ENCODE measurements at places on chromosomes 6 and 20. TPM values are rescaled to one million over a fixed set of nuclear protein-coding genes. Genes with fewer than 3 reads are reported as not detected.
A peak's percentile ranks its signal among the peaks of the same experiment; 100 is the strongest.

DNA sequence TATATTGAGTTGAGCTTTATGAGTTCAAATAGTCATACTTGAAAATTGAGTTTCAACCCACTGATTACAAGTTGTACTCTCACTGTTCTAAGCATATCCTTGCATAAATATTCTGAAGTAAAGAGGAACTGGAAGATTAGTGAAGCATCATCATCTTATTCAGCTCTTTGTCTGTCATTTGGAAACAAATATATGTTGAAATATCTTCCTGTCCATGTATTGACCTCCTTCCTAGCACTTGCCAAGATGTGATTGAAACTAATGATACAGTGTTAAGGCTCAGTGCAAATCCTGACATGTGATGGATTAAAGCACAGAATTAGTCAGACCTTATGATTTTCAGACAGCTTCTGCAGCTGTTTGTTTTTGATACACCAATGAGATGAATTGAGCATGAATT is 434.3 kb downstream of the TBC1D32 start:
- no peaks in the 10 kb centered on the region for H3K4me1 ChIP-seq
- DNase-seq, result no peak
- no peaks in the 10 kb centered on the region for H3K36me3 ChIP-seq
- H3K4me3 ChIP-seq, result no peak overlapping the region
- H3K27me3 ChIP-seq, result no peaks in the 10 kb centered on the region

- peak overlapping the region; percentile 92 for H3K27ac ChIP-seq
- DNase-seq, result peak; percentile 90
- H3K27me3 ChIP-seq, result no peaks in the 10 kb centered on the region
- H3K36me3 ChIP-seq, result no peaks in the 10 kb centered on the region
Observed at GRCh38 chr20:50172347-50173013, 18.1 kb upstream of the CEBPB start.

DNA sequence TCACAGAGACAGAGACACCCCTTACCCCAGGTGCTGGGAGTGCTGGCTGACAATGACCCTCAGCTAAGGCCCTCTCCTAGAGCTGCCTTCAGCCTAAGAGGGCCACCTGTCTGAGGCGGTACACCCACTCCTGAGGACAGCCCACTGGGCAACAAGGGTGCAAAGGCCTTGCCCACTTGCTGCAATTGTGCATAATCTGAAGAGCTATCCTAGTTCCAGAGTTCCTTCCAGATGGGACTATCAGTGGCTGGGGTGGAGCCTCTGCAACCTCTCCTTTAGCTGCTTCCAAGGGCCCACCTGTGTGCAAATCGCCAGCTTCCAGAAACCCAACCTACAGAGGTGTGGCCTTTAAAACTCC is 87.5 kb downstream of the PREX1 start:
- no peaks in the 10 kb centered on the region for H3K27me3 ChIP-seq
- H3K4me3 ChIP-seq, result no peak overlapping the region
- H3K27ac ChIP-seq, result no peak overlapping the region
- no peaks in the 10 kb centered on the region for H3K36me3 ChIP-seq
- no peak for DNase-seq
- no peaks in the 10 kb centered on the region for H3K4me1 ChIP-seq

- DNase-seq, result no peak
- H3K27ac ChIP-seq, result no peak overlapping the region
- H3K36me3 ChIP-seq, result no peaks in the 10 kb centered on the region
- no peak overlapping the region for H3K4me3 ChIP-seq
Observed at GRCh38 chr6:144077871-144078270, 17.5 kb downstream of the SF3B5 start.

- DNase-seq, result no peak
- peak overlapping the region; percentile 16 for H3K27ac ChIP-seq
- no peaks in the 10 kb centered on the region for H3K36me3 ChIP-seq
Observed at GRCh38 chr6:157974341-157974894, 7.2 kb upstream of the SYNJ2 start.

- no peak overlapping the region for H3K4me3 ChIP-seq
- H3K27me3 ChIP-seq, result no peaks in the 10 kb centered on the region
- H3K4me1 ChIP-seq, result no peaks in the 10 kb centered on the region
- no peak overlapping the region for H3K27ac ChIP-seq
Observed at GRCh38 chr6:92538926-92539325, 880.4 kb downstream of the EPHA7 start.

DNA sequence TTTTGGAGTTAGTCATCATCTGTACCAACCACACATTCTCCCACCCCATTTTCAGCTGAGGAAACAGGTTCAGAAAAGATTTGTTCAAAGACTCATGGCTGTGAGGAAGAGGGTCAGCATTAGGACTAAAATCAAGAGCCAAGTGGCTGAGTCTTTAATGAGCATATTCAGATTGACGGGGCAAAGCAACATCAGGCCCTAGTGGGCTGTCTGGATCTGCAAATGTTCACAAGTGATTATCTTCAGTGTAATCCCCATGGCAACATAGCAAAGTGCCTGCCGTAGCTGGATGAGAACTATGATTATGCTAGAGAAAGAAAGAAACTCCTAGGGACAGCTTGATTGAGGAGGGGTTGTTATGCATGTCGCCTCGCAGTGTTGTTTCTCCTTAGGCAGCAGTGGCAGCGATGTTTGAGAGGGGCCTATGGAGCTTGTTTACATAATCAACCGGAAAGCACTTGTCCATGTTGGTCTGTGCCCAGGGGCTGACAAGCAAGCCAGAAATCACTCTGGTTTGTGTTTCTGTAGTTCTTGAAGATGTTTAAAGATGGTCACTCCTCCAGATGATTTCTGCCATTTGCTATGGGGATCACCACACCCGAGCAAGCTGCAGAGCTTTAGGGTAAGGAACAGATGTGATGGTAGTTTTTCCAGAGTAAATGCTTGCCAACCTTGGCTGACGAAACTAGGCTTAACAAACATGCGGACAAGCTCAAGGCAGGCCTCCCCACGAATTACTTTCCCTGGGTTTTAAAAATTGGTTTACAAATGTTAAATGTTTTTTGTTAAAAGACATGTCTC is 124.3 kb upstream of the MLIP start:
- no peaks in the 10 kb centered on the region for H3K36me3 ChIP-seq
- no peaks in the 10 kb centered on the region for H3K4me1 ChIP-seq
- no peak overlapping the region for H3K27ac ChIP-seq
- H3K4me3 ChIP-seq, result no peak overlapping the region
- H3K27me3 ChIP-seq, result no peaks in the 10 kb centered on the region

DNA sequence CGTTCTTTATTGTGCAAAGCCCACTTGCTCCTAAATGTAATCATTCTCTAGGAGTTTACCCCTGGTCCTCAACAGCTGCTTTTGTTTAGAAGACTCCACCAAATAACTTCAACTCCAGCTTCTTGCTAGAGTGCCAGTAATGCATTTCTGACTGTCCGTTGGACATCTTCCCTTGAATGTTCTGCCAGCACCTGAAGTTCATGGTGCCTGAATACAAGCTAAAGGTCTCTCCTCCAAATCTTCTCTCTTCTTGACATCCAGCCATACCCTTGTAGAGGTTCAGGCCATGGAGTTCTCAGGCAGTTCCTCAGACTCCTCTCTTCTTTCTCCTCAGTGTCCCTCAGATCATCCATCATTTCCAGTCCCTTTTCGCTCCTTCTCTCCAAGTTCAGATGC is 21.7 kb downstream of the PHACTR2 start:
- no peaks in the 10 kb centered on the region for H3K36me3 ChIP-seq
- H3K4me3 ChIP-seq, result no peak overlapping the region
- no peaks in the 10 kb centered on the region for H3K27me3 ChIP-seq

Gene CST3
- 491 TPM for total RNA-seq
